Sciatic nerve (tissue), 2 donors: ENCODE measurements at places on chromosomes 3 and 15. TPM values are rescaled to one million over a fixed set of nuclear protein-coding genes. Genes with fewer than 3 reads are reported as not detected.

The ADAMTS17 gene
- total RNA-seq = 2.3 TPM

The CLDN16 gene
- 0.53 TPM for total RNA-seq

The IGDCC3 gene
- not detected for total RNA-seq

The PLXNA1 gene
- total RNA-seq = 35.9 TPM

The GABRR3 gene
- not detected for total RNA-seq

The FBXO40 gene
- total RNA-seq = not detected

The UPK1B gene
- 0.98 TPM for total RNA-seq

- DNase-seq = no peak
Observed at GRCh38 chr15:69824075-69824876, 273.4 kb downstream of the TLE3 start.

GRCh38 chr3:194588741-194589140 is 44.5 kb downstream of the TMEM44 start:
- no peak for DNase-seq

DNA sequence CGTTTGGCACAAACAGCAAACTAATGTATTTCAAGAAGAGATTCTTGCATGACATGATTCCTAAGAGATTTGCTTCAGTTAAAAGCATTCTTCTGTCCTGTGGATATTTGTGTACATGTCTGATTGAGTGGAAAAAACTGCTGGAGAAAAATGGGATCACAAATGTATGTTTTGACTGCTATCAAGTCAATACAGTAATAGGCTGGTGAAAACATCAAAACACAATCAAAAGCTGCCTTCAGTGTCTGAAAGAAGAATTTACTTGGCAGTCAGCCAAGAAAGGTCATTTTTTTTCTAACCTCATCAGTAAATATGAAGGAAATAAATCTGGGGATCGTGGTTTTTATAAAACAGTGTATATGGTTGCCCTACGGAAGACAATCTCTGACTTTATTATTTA is 1214.8 kb downstream of the NSUN3 start:
- no peak for DNase-seq
